Activated CD4-positive, alpha-beta T cell treated with anti-CD3 and anti-CD28 coated beads, Interleukin-2, amount 10 ng/mL, durations not matched to agents 7 days and 5 days (primary cell): ENCODE measurements at places on chromosomes 5 and 9. TPM values are rescaled to one million over a fixed set of nuclear protein-coding genes. Genes with fewer than 3 reads are reported as not detected.

The PDE8B gene
- total RNA-seq = 0.25 TPM

The WDR38 gene
- not detected for total RNA-seq

The FIBCD1 gene
- total RNA-seq = not detected

The SLC6A18 gene
- total RNA-seq = not detected

DNA sequence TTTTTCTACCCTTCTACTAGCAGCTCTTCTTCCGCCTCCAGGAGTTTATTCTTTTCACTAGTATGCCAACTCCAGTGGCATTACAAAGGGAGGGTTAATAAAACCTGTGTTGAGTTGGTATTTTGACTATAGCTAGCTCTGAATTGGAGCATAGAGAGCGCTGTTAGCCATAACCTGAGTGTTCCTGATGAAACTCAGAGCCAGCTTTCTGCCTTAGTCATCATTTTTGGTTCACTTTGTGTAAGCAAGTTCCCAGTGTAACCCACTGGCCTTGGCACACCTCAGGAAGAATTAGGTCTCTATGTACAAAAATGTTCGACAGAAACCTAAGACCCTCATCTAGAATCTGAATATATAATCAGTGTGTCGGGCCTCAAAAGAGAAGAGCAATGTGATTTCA lies 238.9 kb downstream of the NR3C1 start:
- no peaks in the 10 kb centered on the region for H3K4me1 ChIP-seq
- no peak overlapping the region for H3K4me3 ChIP-seq
- no peak for DNase-seq
- H3K36me3 ChIP-seq = peaks cover 1% of the 10 kb centered on the region
- H3K27ac ChIP-seq = no peak overlapping the region

DNA sequence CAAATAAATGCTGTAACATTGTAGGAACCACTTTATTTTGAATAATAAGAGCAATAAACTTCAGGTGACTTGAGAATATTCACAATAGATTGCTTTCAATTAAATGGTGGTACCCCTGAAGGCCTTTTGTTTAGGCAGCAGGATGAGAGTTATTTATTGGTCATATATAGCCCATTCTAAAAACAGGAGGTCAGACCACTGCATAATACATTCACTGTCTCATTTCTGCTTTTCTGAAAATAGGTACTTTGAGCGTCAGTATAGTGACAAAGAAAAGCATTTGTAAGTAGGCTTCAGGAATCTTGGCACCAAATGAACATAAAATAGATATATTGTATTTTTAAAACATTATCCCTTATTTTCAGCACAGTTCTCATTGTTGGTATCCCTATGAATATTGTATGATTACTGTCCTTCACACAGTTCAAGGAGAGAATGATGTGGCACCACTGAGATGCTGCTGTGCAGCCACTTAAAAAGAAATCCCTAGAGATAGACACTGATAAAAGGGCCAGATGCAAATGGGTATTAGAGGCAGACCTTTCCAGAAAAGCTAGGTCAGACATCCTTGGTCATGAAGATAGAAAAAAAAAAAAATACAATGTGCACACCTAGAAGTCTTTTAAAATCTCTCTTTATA lies 381.8 kb upstream of the ST8SIA4 start:
- no peak overlapping the region for H3K27ac ChIP-seq
- H3K36me3 ChIP-seq = no peaks in the 10 kb centered on the region
- no peak for DNase-seq
- H3K4me1 ChIP-seq = no peaks in the 10 kb centered on the region

GRCh38 chr9:124358631-124359030 lies 56.6 kb downstream of the PSMB7 start:
- peaks cover 22% of the 10 kb centered on the region for H3K4me1 ChIP-seq
- H3K36me3 ChIP-seq = peaks cover 4% of the 10 kb centered on the region
- no peak overlapping the region for H3K27ac ChIP-seq
- no peaks in the 10 kb centered on the region for H3K27me3 ChIP-seq

DNA sequence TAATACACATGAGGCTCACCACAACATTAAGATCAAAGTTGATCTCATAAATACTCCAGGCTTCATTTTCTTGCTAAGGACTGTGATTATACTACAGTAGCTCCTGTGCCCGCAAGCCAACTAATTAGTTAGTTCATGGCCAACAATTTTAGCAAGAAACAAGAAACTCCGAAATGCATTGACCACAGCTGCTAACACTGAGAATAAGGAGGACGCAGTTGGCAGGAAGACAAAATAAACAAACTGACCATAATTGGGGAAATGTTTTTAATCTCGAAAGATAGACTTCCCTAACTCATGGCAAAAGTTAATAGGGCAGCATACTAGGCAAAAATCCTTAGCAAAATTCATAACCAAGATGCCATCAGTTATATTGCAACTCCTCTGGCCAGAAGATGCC lies 115.5 kb upstream of the SPEF2 start:
- no peaks in the 10 kb centered on the region for H3K36me3 ChIP-seq
- H3K4me3 ChIP-seq = no peak overlapping the region
- no peak for DNase-seq

DNA sequence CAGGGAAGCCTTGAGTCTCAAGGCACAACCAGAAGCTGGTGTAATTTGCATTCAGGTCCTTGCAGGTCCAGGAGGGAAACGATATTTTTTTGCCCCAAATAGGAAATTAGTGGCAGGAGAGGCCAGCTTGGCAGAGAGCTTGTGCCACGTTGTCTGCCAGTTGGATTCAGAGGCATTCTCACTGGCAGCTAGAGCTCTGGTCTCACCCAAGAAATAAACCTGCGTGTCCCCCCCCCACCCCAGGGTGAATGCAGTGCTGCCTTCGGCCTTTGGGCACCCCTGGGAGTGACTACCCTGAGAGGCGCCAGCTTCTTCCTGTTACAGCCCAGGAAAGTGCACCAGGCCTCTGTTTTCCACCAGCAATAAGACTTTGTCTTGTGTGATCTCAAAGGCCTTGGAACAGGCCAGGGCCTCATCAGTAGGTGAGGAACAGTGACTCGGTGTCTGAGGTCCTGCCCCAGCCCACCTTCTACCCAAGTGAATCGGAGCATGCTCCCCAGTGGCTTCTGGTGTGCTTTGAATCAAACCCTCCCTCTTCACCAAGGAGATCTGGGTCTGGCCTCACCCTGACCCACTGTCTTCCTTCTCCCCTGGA lies 68.4 kb downstream of the HSPA4 start:
- DNase-seq = no peak
- no peaks in the 10 kb centered on the region for H3K4me1 ChIP-seq
- H3K4me3 ChIP-seq = no peak overlapping the region
- H3K27me3 ChIP-seq = no peaks in the 10 kb centered on the region
- H3K36me3 ChIP-seq = no peaks in the 10 kb centered on the region
- no peak overlapping the region for H3K27ac ChIP-seq

DNA sequence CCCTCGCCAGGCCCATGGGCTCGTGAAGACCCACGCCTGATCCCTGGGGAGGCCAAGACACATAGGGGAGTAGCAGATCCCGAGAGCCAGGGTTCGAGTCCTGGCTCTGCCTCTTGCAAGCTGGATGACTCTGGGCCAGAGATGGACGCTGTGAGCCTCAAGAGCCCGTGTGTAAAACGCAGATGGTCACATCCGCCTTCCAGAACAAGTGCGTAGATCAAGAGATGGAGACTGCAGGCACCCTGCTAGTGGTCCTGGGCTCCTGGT lies 8.2 kb downstream of the ST6GALNAC4 start:
- peaks cover 54% of the 10 kb centered on the region for H3K4me1 ChIP-seq
- no peak overlapping the region for H3K4me3 ChIP-seq
- no peak for DNase-seq
- H3K27ac ChIP-seq = no peak overlapping the region

- peaks cover 36% of the 10 kb centered on the region for H3K36me3 ChIP-seq
- H3K4me1 ChIP-seq = peaks cover 85% of the 10 kb centered on the region
- no peak overlapping the region for H3K4me3 ChIP-seq
These were observed 64.1 kb downstream of the SEMA4D start for GRCh38 chr9:89433826-89434225.

DNA sequence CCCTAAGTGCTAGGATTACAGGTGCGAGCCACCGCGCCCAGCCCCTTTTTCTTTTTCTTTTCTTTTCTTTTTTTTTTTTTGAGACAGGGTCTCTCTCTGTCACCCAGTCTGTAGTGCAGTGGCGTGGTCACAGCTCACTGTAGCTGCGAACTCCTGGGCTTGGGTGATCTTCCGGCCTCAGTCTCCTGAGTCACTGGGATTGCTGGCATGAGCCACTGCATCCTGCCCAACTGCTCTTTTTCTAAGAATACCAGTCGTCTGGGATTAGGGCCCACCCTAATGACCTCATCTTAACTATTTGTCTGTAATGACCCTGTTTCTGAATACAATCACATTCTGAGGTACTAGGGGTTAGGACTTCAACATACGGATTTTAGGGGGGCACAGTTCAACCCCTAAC lies 34.1 kb upstream of the NANS start:
- DNase-seq = no peak
- no peak overlapping the region for H3K4me3 ChIP-seq
- H3K27ac ChIP-seq = no peak overlapping the region
- peaks cover 32% of the 10 kb centered on the region for H3K36me3 ChIP-seq

GRCh38 chr5:154571325-154572035 lies 93.5 kb upstream of the HAND1 start:
- H3K4me3 ChIP-seq = no peak overlapping the region
- DNase-seq = no peak
- no peak overlapping the region for H3K27ac ChIP-seq
- H3K36me3 ChIP-seq = no peaks in the 10 kb centered on the region

- no peaks in the 10 kb centered on the region for H3K36me3 ChIP-seq
- no peak overlapping the region for H3K4me3 ChIP-seq
- no peaks in the 10 kb centered on the region for H3K27me3 ChIP-seq
- H3K27ac ChIP-seq = no peak overlapping the region
- peaks cover 2% of the 10 kb centered on the region for H3K4me1 ChIP-seq
These were observed 35.7 kb downstream of the PWWP2A start for GRCh38 chr5:160083501-160083900.
